ENCODE measurements at places on chromosomes 5 and 9.

- DNase-seq: no peak
Measured at GRCh38 chr5:99815-100214, 7.8 kb downstream of the PLEKHG4B start.

DNA sequence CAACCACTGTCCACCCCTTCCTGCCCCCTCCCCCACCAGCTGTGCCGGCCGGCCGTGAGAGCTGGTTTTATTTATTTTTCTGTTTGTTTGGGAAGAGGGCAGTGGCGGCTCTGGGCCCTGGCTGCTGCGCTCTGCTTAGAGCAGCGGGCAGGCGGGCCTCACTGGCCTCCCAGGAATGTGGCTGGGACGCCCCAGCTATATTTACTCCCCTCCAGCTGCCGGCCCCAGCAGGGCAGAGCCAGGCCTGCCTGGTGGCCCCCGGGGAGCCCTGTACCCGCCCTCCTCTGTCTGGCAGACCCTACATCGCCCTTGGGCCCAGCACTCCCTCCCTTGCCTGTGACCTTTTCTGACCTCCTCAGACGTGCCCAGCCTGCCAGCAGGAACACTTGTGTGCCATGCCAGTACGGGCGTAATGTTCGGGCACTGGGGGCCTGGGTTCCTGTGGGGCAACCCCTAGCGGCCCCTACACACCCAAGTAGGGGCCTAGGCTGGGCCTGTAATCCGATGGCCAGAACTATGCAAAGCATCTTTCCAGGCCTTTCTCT, 7.7 kb downstream of the CXXC5 start:
- DNase-seq: no peak

DNA sequence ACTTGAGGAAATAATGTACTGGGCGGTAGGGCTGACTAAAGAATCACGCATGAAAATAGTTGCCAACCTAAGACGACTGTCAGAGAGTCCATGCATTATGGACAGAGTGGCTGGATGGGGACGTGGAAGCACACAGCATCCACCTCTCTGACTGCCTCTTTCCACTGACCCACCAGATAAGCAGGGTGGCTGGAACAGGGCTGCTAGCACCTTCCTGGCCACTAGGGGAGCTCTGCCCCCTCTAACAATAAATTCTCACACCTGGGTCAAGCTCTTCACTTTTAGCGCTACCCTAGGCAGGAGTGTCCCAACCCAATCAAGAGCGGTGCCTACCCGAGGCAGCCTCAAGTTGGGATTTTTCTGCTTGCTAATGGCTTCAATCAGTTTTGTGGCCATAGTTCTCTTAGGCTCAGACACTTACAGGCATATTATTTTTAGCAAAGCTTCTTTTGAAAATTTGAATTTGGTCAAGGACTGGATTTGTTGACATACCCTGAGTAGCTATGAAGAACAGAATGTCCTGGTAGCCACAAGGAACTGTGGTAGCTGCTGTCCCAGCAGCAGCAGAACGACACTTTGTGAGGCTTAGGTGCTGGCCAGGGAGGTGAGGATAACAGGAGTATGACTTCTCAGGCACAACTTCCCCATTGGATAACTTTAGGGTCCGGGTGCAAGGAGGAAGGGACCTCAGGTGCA, 6.9 kb upstream of the TPM2 start:
- peak; percentile 41 for DNase-seq

DNA sequence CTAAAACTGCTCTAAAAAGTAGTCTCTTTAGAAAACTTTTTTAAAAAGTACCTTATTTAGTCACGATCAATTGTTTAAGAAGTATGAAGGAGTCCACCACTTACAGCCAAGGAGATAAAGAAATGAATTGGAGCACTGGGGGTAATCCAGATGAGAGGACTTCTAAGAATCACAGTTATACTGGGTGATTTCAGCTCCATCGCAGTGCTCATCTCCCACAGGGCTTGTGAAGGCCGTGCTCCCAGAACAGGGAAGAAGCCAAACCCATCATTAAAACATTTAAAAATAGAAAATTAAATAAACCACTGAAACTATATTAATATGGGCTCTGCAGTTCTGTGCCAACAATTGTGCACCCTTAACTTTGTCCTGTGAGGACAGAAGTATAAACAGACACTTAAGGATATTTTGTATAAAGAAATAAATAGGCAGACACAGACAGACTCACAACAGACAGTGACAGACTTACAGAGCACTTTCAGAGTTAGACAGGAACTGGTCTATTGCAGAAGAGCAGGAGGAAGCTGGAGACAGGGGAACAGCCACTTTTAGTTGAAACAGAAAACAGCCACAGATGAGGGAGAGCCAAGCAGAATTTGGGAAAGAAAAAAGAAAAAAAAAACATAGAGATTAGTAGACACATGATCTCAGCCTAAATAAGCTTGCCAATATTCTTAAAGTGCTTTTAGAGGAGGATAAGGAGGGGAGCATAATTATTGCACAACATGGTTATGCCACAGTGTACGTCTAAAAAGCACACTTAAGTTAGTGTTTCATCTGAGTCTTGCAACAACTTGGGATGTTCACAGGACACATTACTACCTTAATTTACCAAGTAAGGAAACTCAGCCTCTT, 81.8 kb downstream of the FBXO38 start:
- no peak for DNase-seq

DNA sequence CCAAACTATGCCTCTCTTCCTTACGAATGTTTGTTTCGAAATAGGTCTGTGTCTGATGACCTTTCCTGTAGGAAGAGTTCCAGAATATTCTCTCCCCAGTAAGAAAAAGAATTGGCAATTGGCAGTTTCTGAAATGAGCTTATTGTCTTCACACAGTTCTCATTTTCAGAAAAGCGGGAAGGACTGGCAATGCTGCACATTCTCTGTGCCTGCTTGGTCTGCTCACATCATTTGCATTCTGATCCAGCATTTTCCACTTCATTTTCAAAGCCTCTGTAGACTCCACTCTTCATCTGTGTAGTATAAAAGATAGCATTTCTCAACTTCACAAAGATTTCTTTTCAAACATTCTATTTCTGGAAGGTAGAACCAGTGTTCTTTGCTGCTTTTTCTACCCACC, 120.6 kb upstream of the CCDC112 start:
- DNase-seq: no peak

DNA sequence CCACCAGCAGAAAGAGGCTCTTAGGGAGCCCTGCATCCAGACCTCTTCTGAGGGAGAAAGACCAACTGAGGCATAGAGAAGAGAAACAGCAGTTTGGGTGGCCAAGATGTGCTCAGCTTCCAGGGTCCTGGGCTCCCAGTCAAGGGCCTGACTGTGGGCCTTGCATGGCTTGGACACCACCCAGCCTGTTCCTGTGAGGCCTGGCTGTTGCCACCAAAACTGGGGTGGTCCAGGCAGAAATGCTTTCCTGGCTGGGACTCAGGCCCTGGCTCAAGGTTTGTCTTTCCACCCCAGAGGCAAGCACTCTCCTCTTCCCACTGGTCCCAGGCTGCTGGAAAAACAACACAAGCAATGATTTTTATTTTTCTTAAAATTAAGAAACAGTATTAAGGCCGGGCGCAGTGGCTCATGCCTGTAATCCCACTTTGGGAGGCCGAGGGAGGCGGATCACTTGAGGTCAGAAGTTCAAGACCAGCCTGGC, 13.3 kb downstream of the MYOZ3 start:
- no peak for DNase-seq

GRCh38 chr5:34699155-34700077, 43.3 kb downstream of the RAI14 start:
- no peak for DNase-seq
